GM03348 (cell line): ENCODE measurements at places on chromosomes 13 and 19.
A peak's percentile ranks its signal among the peaks of the same experiment; 100 is the strongest.

- no peak for DNase-seq
Observed at GRCh38 chr13:53775807-53776206, 747.2 kb downstream of the OLFM4 start.

DNA sequence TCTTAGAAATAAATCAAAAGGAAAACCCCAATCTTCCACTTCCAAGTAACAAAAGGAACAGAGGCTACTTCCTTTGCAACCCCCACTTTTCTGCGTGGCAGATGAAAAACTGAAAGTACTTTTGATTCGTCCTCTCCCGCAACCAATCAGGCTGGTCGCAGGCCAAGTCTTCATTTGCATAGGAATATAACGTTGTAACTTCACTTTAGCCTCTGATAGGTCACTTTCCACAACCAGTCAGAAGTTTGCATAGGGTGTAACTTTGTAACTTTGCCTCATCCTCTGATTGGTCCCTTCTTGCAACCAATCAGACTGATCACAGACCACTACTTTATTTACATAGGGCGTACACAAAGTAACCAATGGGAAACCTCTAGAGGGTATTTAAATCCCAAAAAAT is 37.2 kb downstream of the TGDS start:
- DNase-seq, result no peak

- DNase-seq, result no peak
Observed at GRCh38 chr19:1851654-1852580, 3.6 kb upstream of the REXO1 start.

DNA sequence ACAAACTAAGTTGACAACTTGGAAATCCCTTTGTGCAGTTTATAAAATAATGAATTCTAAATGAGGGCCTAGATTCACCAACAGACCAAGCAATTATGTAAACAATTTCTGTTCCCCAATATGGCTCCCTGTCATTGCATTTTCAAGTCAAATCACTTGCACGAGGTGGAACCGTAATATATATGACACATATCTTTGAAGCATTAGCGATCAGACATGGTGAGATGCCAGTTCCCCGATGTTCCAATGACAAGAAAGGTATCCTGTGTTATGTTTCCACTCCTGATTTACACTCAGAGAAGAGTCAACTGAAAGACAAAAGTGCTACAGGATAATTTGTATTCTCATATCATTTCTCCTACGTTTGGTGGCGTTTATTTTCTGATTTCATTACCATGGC is 108.5 kb upstream of the TDRD3 start:
- DNase-seq, result no peak

- peak; percentile 79 for DNase-seq
Observed at GRCh38 chr19:30446850-30447552, 74.8 kb downstream of the ZNF536 start.

DNA sequence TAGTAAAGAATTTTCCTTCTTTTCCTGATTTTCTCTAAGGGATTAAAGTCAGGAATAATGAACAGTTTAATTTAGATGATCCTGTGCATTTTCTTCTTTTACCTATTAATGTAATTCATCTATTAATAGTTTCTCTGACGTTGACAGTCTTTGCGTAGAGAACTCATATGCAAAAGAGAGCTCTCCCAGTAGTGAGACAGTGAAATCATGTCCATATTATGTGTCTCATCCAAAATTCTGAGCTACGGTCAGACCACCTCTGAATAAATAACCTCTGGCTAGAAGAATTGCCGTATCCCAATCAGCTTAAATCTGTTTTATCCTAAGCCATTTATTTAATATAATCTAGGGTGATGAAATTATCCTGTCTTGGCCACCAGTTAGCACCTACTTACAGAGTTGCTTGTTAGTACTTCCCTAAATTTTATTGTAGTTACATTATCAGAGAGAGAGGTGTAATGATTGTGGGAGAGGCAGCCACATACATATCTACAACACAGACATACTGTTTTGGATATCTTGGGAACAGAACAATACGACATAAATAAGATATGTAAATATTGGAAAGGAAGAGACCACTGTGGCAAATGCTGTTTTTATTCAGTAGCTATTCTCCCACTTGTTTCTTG is 30.7 kb downstream of the PDS5B start:
- DNase-seq, result no peak

DNA sequence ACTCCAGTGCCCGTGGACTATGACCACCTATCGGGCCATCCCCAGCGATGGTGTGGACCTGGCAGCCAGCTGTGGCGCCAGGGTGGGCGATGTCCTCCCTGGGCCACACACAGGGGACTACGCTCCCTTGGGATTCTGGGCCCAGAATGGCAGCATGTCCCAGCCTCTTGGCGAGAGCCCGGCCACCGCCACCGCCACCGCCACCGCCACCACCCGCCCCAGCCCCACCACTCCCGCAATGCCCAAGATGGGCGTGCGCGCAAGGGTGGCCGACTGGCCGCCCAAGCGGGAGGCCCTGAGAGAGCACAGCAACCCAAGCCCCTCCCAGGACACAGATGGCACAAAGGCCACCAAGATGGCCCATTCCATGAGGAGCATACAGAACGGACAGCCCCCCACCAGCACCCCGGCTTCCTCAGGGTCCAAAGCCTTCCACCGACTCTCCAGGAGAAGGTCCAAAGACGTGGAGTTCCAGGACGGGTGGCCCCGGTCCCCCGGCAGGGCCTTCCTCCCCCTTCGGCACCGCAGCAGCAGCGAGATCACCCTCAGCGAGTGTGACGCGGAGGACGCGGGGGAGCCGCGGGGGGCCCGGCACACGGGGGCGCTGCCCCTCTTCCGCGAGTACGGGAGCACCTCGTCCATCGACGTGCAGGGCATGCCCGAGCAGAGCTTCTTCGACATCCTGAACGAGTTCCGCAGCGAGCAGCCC is 142.3 kb downstream of the DPF1 start:
- no peak for DNase-seq

DNA sequence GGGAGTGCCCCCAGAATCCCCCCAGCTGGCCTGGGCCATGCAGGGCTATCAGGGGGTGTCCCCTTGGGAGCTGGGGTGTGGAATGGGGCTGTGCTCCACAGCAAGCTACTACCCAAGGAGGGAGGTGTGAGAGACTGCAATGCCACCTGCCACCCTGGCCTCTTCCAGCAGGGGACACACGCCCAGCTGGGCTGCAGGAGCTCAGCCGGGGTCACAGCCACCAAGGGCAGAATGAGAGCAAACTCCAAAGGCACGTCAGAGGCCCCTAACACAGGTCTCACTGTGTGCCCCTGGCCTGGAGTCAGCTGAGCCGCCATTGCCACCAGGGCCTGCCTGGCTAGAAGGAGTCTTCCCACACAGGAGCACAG is 55.5 kb downstream of the MLLT1 start:
- no peak for DNase-seq

- DNase-seq, result peak; percentile 6
Observed at GRCh38 chr13:104773775-104774174, 1707.6 kb upstream of the SLC10A2 start.

DNA sequence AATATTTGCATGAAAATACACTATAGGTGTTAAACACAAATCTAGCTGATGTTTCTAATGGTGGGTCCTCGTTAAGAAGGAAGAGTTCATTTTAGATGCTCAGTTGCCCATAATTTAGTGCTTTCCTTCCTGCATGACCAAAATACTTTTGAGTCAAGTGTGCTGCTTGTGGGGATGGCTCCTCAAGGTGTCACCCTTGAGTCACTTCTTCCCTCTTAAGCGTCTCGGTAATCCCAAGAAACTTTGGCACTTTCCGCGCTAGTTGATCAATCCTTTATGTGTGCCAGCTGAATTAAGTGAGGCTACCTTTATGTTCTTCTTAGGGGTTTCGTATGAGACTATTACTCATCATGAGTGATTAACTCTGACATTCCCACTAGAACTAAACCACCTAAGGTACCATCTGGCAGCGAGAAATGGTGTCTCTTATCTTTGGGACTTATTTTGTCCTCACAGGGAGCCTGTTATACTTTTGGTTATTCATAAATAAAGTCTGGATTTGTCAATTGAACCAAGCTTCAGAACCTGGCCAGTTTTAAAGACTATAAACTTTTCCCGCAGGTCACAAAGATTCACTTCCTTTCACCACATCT is 106.8 kb downstream of the NHLRC3 start:
- peak; percentile 81 for DNase-seq

DNA sequence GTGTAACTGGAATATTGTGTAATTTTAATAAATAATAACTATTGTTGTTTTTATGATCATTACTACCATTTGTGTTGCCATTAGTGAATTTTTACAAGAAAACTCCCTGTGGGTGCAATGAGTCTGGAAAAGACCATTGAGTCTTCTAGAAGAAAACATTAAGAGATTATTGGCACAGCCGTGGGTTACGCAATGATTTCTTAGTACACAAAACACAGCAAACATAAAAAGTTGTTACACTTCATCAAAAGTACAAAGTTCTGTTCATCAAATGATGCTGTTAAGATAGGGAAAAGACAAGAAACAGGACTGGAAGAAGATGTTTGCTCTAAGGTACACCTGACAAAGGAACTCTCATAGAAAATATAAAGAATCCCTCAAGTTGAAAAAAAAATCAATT is 41.6 kb downstream of the ZNF331 start:
- no peak for DNase-seq

- DNase-seq, result no peak
Observed at GRCh38 chr19:55678121-55678671, 3.2 kb downstream of the EPN1 start.

GRCh38 chr19:18179957-18180356 is 6.3 kb downstream of the IFI30 start:
- no peak for DNase-seq

DNA sequence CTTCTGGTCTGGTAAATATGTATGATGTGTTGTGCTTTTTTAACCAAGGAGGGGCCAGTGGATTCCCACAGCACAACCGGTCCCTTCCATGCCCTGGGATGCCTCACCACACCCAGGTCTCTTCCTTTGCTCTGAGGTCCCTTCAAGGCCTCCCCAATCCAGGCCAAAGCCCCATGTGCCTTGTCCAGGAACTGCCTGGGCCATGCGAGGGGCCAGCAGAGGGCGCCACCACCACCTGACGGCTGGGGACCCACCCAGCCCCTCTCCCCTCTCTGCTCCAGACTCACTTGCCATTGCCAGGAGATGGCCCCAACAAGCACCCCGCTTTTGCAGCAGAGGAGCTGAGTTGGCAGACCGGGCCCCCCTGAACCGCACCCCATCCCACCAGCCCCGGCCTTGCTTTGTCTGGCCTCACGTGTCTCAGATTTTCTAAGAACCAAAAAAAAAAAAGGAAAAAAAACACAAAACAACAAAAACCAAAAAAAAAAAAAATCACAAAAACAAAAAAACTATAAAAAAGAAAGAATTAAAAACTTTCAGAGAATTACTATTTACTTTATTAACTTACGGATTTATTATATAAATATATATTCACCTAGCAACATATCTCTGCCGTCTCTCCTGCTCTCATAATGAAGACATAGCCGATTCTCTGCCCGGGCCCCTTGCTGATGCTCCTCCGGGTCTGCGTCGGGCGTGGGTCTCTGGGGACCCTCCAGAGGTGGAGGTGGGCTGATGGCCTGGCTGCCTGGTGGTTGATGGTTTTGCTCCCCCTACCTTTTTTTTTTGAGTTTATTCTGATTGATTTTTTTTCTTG is 14.4 kb downstream of the CAPN12 start:
- DNase-seq, result peak; percentile 74
